Stimulated activated CD4-positive, alpha-beta T cell treated with anti-CD3 and anti-CD28 coated beads, Interleukin-15, amount 100 ng/mL, for 1 hour (primary cell): ENCODE measurements at places on chromosomes 11 and 22.

DNA sequence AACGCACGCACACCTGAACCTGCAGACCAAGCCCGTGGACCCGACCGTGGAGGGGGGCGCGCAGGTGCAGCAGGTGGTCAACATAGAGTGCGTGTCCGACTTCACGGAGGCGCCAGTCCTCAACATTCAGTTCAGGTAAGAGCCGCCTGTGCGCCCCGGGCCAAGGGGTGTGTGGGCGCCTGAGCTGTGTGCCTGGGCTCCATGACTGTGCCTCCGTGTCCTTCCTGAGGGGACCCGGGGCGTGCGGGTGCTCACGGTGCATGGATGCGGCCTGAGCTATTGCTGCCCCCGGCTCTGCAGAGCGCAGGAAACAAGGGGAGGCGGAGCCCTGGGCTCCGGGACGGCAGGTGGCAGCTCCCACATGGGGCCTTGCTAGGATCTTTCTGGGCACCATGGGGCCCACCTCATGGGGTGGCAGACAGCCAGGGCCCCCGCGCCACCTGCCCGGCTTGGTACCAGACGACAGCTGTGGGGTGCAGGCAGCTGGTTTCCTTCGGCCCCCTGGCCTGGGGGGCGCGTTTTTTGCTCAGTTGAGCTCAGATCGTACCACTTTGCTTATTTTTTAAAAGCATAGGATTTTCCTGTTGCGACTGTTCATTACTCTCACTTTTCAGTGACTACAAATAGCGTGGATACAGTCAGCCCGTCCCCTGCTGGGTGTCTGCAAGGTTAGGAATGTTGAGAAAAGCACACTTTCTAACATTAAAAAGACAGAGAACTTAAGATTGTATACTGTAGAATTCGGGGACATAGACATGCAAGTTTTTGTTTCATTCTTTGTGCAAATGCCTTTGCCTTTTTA, 28.3 kb downstream of the MUC6 start:
- DNase-seq: no peak

DNA sequence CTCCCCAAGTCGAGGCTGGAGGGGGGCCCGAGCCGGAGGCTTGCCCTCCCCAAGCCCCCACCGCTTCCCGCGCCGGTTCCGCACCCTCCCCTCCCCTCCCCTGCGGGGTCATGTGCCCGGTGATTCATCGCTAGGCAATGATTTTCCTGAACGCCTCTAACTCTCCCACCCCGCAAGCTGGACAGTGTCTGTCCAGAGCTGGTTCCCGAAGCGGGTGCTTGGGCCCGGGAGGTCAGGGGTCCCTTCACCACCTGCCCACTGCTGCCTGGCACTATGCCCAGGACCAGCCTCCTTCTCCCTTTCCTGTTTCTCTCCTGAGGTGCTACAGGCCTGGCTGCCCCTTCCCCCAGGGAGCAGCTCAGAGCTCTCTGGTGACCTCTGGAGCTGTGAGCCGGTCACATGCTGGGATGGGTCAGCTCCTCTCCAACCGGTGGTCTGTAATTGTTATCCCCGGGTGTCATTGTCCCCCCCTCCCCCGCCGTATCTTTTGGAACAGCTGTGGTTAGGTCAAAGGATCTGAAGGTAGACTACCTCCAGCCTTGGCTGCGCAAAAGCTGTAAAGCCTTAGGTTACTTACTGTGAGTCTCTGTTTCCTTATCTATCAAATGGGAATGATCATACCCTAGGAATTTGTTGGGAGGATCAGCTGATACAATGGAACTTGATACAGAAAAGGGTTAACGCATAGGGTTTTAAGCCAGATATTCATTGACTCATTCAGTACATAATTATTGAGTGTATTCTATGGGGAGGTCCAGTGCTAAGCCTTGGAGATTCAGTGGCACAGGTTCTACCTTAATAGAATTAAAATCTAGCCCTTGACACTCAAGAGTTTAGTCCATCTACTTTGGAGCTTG, 753 bp downstream of the STX3 start:
- no peak for DNase-seq

DNA sequence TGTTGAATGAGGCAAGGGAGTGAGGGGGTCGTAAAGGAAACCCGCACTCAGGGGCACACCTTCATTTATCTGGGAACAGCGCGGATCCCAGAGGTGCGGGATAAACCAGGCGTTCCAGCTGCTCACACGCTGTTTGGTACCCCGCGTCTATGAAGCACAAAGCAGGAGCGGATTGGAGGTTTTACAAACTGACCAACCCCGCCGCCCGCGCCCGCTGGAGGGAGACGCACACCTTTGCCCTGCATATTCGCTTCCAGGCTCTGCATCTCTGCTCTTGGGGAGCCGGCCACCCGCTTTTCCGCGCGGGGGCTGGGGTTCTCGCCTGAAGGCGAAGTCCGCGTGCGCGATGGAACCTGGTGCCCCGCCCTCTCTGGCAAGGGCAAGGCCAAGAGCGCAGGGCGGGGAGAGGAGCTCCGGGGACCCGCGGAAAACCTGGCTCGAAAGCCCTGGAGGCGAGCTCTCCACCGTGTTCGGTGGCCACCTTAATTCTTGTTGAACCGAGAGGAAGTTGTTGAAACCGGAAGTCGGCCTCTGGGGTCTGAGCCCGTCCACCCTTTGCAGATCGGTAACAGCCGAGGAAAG, 6.8 kb upstream of the ALX4 start:
- no peak for DNase-seq

DNA sequence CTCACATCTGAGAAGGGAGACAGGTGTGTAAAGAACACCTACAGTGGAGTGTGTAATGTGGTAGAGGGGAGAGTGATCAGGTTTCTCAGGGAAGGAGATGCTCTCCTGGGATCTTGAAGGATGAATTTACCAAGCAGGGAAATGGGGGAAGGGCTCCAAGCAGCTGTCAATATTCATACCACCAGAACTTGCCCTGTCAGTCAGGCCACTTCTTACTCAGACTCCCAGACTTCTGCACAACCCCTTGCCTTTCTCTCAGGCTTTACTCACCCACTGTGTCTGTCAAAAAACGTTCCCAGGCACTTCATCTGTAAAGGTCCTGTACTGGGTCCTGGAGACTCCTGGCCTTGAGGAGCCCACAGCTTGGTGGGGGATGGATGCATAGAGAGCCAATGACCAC, 14.0 kb upstream of the FCHSD2 start:
- DNase-seq: no peak

- no peak for DNase-seq
Measured at GRCh38 chr11:44507896-44508445, 57.5 kb upstream of the CD82 start.

DNA sequence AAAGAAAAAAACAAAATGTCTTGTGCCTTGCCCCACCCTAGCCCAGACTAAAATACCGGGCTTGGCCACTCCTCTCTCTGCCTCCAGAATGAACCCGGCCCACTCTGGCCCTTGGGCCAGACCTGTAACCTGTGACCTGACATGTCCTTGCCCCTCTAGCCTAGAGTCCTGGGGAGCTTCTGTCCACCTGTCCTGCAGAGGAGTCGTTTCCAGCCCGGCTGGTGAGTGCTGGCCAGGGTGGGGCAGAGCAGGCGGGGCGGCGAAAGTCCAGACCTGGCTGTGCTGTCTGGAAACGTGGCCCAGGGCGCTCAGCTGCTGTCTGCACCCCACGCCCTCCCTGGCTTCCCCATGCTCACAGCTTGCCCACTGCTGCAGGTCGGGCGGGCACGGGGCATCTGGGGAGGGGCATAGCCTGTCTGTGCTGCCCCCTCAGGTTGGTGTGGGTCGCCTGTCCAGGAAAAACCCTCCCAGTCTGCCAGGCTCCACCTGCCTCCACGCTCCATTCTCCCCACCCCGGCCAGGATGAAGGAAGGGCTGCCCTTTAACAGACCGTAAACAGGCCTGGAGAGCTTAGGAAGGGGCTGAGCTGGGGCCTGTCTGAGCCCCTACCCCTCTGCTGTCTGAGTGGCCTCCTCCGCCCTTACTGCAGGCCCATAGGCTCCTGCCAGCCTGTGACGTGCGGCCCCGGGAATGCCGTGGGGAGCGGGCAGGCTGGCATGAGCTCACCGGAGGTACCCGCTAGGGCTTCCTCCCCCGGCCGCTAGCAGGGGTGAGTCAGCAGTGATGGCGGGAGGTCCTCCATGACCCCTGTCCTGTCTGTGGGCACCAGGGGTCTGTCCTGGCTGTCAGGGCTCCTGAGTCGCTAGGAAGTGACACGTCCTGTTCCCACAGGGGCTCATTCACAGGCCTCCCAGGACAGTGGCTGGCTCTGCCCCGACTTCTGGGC, 1.9 kb downstream of the CD151 start:
- no peak for DNase-seq

- no peak for DNase-seq
Measured at GRCh38 chr11:110169738-110170137, 76.5 kb downstream of the ZC3H12C start.

DNA sequence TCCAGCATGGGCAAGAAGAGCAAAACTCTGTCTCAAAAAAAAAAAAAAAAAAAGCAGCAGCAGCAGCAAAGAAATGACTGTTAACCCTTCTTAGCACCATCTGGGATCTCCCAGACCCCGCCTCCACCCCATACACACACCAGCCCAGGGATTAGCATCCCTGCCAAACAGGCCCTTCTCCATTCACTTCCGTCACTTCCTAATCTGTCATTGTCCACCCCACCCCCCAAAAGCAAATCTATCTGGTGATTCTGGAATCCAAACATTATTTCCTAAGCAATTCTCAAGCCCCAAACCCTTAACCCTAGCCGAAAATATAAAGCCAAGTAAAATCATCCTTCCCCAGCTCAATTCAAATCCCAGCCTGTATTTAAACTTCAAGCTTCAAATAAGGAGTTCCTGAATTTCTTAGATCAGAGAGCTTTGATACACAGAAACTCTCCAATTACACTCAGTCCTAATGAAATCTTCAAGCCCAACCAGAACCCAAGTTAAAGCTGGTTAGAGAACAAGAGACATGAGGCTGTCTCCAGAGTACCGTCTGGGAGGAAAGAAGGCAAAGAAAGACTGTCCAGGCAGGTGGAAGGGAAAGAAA, 6.0 kb upstream of the AHNAK start:
- DNase-seq: no peak

DNA sequence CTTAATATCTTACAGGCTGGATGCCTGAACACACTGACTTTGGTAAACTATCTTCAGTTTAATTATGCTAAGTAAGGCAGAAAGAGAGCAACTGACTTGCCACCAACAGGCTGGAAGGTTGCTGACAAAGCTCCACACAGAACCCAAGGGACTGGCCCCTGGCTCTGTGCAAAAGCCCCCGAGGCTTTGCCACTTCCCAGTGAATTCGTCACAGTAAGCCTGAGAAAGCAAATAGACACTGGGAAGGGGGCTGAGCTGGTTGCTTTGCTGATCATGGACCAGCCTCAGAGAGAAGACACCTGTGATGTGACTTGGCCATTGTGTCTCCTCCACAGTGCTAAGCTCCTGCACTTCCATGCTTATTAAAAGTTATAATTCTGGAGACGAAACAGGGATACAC, 91.7 kb downstream of the BLID start:
- no peak for DNase-seq

- no peak for DNase-seq
Measured at GRCh38 chr11:1024597-1025409, 11.7 kb downstream of the MUC6 start.

DNA sequence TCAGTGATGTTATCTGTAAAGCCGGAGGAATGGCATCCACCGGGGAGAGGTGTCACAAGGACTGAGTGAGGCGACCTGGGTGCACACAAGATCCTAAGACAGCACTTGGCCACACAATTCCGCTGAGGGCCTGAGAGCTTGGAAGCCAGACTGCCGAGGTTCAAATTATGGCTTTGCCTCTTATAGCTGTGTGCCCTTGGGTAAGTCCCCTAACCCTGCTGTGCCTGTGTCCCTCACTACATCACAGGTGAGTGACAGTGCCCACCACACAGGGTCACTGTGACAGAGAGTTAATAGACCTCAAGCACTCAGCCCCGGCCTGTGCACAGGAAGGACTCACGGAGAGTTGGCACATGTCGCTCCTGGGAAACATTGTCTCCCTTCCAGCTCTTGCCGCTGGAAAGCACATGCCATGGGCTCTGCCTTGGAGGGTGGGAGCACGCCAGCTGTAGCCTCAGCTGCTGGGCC, 592 bp downstream of the RHOD start:
- DNase-seq: no peak

GRCh38 chr11:134921938-134922337, 509.9 kb upstream of the B3GAT1 start:
- DNase-seq: no peak

DNA sequence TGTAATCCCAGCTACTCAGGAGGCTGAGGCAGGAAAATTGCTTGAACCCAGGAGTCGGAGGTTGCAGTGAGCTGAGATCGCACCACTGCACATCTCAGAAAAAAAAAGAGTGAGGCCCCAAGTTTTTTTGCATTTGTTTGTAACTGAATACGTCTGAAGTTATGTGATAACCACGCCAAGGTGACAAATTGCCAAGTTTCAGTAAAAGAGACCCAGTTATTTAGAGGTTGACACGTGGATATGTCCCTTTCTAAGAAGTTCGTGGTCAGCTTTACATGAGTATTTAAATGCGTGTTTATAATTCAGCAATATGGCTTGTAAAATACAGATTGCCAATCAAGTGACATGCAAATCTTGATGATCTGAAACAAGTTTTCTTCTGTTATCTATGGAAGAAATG, 8.0 kb downstream of the PPARA start:
- no peak for DNase-seq

DNA sequence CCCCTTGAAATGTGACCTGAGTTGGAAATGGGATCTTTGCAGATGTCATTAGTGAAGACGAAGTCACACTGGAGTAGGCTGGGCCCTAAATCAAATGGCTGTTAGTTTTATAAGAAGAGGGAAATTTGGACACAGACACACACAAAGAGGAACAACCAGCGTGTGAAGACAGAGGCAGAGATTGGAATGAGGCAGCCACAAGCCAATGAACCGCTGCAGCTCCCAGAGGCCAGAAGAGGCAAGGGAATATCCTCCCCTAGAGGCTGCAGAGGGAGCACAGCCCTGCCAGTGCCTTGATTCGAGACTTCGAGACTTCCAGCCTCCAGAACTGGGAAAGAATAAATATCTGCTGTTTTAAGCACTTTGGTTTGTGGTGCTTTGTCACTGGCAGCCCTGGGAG, 484.5 kb downstream of the MN1 start:
- DNase-seq: no peak

GRCh38 chr11:45182902-45183301, 36.5 kb downstream of the PRDM11 start:
- no peak for DNase-seq

DNA sequence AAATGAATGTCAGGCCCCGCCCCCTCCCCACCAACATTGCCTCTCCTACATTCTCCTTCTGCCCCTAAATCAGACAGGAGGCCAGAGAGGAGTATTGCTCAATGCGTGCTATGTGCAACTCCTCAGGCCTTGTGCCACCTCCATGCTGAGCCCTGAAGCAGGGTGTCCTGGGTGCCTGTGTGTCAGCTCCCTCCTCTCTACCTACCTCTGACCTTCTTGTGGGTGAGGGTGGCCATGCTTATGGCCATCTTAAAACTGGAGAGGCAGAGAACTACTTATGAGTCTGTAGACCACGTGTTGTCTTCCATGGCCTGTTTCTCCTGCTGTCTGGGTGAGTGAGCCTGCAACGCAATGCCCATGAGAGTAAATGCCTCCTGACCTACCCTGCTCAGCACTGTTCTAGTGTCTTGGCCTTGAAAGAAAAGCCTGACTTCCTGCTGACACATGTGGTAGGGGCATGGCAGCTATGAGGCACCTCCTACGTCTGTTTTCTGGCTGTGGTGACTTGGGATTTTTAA, 10.5 kb downstream of the MCAM start:
- no peak for DNase-seq
